ENCODE measurements at places on chromosomes 11 and 22.

DNA sequence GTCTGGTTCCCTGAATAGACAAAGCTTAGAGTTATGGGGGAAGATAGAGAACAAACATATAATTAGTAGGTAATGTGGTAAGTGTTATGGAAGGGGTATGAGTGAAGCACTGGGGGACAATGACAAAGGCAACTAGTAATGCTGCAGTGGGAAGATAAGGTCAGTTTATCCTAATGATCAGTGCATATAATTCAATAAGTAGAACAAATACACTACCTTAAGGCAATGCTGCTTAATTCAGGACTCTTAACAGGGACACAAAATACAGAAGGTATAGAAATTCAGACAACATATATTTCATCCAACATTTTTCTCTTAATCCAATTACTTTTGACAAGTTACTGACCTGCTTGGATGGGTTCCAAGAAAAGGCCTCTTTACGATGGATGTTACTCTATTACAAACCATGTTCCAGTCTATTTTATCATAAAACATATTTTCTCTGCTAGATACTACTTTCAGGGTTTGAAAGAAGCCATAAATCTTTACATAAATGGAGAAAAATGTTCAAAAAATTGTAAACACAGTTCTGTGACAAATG is 1186.2 kb downstream of the LRRC4C start:
- no peak for DNase-seq

DNA sequence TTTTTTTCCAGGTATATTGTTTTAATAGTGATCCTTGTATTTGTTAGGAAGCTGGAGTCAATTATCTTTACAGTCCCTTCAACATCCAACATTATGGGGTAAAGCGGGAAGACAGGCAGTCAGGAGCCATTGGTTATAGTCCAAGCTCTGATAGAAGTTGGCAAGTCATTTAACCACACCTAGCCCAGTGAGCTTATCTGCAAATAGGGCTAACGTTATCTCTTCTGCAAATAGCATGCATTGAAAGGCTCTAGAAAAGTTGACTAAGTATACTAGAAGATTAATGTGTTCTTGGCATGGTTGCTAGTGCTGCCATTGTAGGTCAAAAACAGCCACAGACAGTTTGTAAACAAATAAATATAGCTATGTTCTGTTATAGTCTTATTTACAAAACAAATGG is 520.7 kb downstream of the OPCML start:
- DNase-seq, result no peak

GRCh38 chr11:19458231-19458630 is 217.5 kb upstream of the E2F8 start:
- DNase-seq, result no peak

DNA sequence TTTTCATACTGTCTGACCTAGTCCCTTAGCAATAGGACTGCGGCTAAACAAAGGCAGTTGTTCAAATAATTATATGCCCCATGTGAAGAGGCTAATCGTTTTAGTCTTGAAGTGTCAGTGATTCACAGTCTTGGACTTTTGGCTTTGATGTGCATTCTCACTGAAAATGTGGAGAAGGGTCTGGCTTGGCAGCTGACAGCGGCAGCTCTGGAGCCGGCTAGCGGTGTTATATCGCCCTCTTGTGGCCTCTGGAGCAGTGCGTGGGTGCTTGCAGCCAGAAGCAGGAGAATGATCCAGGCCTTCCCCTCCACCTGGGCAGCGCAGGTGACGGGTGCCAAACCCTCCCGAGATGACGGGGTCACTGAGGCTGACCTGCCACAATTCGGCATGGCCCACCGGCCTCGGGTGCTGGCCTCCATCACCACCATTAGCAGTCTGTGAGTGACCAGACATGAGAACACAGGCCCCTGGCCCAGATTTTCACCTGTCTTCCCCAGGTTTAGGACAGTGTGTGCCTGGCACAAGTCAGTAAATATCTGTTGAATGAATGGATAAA is 90.3 kb upstream of the PITPNB start:
- DNase-seq, result peak; percentile 22

DNA sequence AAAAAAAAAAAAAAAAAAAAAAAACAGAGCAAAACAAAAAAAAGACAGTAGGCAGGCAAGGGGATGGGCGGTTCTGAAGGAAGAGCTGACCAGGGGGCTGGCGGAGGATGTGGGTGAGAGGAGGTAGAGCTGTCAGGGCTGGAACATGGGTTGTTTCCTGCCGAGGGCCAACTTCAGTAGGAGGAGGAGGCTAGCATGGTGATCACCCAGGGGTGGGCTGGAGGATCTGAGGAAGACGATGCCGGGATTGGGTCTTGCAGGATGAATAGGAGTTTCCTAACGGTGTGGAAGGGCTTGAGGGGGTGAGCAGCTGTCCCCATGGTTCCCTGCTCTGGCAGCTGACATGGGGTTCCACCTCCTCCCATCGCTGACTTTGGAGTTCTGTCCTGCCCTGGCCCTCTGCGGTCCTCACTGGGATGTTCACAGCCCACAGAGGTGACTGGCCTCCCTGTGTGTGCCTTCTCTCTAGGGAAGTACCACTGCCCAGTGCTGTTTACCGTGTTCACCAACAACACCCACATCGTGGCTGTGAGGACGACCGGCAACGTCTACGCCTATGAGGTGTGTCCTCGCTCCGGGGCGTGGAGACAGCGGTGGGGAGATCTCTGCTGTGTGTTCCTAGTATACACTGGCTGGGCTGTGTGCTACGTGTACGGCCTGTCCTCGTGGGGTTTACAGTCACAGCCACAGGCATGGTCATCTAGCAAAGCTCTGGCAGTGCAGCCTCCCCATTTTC is 15.2 kb downstream of the PPIL2 start:
- DNase-seq, result no peak

DNA sequence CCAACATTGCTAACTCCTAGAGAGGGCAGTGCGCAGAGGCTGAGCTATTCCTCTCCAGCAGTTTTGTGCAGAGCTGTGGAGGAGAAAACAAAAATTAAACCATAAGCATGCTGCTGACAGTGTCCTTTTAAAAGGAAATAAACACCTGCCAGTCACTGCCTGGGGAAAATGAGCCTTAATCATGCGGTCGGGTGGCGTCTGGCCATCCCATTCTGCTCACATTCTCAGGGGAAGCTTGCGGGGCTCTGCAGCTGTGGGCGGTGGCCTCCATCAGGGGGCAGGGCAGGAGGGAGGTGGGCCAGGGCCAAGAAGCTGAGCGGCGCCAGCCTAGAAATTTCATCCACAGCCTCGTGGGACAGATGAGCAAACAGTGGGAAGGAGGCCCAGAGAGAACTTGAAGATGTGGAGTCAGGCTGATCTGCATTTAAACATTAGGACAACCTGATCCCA is 71.0 kb upstream of the TP53I11 start:
- DNase-seq, result no peak
